ENCODE measurements at places on chromosomes 1 and 21. TPM values are rescaled to one million over a fixed set of nuclear protein-coding genes. Genes with fewer than 3 reads are reported as not detected.

DNA sequence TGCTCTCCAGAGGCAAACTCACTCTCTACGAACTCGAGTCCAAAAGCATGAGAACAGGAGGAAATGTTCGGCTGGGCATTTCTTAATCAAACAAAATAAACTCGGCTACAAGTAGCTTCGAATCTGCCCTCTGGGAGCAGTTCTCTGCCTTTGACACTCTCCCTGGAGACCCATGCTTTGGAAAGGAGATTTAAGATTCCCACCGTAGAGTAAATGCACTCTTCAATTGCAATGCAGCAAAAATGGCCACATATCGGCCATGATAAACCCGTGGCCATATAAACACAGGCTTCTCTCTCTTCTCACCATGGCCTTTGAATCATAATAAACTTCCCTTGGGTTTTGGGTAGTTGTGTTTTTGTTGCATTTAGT, 215.4 kb downstream of the TOMM20 start:
- DNase-seq = no peak

DNA sequence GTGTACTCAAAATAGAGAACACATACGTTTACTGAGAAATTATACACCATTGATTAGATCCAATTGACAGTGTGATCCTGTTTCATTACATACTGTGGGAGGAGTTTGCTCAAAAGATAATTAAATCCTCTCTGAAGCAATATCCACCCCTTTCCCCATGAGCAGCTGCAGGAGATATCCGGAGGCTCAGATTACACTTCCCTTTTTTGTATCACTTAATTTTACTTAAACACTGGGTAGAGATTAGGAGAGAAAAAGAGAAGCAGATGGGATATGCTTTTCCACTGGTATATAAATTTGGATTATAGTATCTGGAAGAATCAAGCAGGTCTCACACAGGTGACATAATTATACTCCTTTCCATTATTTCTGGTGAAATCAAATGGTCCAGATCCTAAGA, 333.3 kb upstream of the ZRANB2 start:
- peak; percentile 11 for DNase-seq

GRCh38 chr1:177464686-177465085, 293.9 kb downstream of the BRINP2 start:
- DNase-seq = no peak

GRCh38 chr21:17688912-17689874, 76.5 kb upstream of the BTG3 start:
- no peak for DNase-seq

DNA sequence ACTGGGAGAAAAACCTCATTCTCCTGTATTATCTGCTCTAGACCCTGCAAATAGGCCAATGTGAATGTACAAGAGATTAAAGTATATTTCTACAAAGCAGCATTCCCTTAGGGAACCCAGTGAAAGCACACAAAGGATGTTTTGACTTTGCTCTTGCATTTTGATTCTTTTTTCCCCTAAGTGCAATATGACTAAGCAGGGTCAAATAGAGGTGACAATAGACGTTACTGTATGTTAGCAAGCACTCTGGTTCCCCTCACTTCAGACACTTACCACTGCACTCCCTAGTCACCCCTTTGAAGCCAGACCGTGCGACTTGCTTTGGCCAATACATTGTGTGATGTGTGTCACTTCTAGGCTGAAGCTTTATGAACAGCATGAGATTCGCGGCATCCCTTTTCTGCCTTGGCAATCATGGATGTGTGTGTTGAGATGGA, 209.7 kb downstream of the RHOU start:
- DNase-seq = peak; percentile 20

- DNase-seq = no peak
Measured at GRCh38 chr1:91952187-91952586, 3.0 kb downstream of the BRDT start.

GRCh38 chr1:12567288-12567819, 50.7 kb downstream of the DHRS3 start:
- no peak for DNase-seq

The SYCP1 gene
- total RNA-seq = not detected

The OR2L5 gene
- total RNA-seq = not detected

GRCh38 chr1:3671371-3672180, 19.3 kb downstream of the TP73 start:
- no peak for DNase-seq

DNA sequence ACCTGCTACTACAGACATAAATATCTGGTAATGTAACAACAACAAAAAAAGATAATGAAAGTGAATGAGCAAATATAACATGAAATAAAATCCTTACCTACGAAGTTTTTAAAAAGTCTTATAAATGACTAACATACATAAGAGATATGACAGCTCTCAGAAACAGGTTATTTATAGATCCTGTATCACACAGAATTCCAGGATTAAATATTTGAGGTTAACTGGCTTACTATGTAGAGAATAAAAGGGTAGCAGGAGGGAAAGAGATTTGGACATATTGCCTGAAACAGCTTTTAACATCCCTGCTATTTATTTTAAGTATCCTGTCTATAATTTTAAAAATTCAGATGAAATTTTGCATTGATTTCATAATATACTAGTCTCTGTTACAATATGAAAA, 16.3 kb downstream of the MYSM1 start:
- DNase-seq = no peak

DNA sequence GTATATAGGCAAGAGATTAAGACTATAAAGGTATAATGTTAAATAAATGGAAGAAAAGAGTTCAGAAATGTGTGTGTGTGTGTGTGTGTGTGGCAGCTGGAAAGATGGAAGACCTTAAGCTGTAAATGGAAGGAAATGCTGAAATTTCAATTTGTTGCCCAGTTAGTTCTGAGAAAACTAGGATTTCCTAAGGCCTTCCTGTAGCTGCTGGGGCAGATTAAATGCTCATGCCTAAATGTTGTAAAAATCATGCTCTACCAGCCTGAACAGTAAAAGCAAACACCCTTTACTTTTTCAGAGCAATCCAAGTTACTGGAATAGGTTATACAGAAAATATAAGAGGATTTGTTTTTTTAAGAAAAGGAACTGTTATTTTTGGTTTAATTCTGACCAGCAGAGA, 8.3 kb downstream of the ADCY10 start:
- no peak for DNase-seq

GRCh38 chr1:98389809-98390208, 271.7 kb upstream of the SNX7 start:
- DNase-seq = no peak

DNA sequence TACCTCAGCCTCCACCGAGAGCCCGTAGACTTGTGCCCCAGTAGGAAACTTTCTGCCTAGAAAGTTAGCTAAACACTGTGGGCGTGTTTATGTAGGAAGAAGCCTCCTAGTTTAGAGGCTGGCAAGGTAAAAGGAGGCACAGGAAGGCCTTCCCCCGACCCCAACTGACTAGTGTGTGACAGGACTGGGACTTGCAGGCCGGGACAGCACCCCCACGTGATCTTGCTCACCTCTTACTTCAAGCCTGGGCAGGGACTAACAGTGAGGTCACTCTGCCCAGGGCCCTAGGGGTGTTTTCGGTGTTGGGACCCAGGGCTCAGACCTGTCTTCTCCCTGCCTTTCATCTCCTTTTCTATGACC, 392 bp upstream of the TAGLN2 start:
- DNase-seq = no peak

GRCh38 chr1:178723546-178723945, 1.5 kb upstream of the RALGPS2 start:
- no peak for DNase-seq

The LRRC71 gene
- total RNA-seq = 0.20 TPM

DNA sequence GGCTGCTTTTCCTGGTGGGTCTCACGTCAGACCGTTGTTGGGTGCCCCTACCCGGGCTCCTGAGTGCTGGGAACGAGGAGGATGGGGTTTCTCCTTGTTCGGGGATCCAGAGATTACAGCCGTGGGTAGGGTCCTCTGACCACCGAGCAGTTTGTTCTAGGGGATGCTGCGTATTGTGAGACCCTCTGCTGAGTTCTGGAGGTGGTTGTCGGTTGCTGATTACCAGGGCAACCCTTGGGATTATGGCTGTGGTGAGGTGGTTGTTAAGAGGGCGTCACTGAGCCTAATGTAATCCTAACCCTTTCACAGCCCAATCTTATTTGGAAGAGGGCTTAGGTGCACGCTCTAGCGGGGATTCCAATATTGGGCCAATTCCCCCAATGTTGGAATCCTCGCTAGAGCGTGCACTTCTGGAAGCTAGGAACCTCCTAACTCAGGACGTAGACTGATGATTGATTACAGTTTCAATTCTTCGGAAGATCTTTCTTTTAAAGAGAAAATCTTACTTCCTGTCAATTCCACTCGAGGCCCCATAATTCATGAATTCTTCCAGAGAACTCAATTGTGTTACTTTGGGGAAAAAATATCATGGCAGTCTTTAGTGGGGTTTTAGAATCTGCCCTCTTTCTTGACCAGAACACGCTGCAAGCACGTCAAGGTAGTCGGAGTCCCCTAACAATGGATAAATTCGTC, 483 bp downstream of the TCEANC2 start:
- no peak for DNase-seq

The PRPF38A gene
- total RNA-seq = 17.8 TPM

DNA sequence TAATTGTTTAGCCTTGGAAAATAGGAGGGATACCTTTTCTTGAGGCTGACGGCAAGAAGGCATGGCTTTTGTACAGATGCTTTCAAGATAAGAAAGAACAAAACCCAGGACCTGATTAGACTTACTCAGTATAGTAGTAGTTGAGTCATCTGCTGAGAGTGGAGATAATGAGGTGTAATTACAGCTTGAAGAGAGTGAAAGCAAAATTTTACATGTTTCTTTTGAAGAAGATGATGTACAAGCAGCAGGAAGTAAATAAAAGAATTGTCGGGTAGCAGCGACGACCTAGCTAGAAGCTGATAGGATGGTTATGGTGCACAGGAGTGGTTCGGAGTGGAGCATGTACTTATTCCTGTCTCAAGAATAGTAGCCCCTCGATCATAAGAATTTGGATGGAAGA, 6.6 kb downstream of the ANGPTL1 start:
- no peak for DNase-seq

The TP73 gene
- total RNA-seq = 2.1 TPM

The PLA2G2A gene
- 4.8 TPM for total RNA-seq

- no peak for DNase-seq
Measured at GRCh38 chr1:110667776-110668175, 7.0 kb downstream of the KCNA3 start.

- no peak for DNase-seq
Measured at GRCh38 chr1:169565335-169566271, 20.7 kb downstream of the F5 start.

- DNase-seq = peak; percentile 42
Measured at GRCh38 chr1:117586747-117587498, 18.9 kb upstream of the TENT5C start.

DNA sequence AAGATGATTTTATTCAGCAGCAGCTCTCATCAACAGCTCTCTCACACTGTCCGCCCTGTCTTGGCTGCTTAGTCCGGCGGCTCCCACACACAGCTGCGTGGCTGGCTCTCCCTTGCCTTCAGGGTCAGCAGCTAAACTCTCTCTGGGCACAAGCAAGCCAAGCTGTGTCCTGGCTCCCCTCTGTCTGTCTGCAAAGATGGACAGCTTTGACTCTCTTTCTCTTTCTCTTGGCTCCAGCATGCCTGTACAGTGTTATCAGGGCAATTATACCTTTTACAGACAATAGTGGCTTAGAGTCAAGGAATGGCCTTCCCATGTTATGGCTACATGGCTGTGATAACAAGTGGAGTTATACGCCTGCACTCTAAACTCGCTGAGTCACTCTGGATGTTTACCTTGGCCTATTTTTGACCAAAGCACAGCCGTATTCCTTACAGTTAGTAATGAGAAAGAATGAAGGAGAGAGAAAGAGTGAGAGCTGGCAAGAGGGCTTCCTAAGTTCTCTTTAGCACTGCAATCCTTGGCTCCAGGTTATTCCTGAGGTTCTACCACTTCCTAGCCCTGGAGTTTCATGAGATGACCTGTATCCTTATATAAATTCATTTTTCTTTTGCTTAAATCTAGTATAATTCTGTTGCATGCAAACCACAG, 59.9 kb upstream of the ZSWIM5 start:
- DNase-seq = no peak

DNA sequence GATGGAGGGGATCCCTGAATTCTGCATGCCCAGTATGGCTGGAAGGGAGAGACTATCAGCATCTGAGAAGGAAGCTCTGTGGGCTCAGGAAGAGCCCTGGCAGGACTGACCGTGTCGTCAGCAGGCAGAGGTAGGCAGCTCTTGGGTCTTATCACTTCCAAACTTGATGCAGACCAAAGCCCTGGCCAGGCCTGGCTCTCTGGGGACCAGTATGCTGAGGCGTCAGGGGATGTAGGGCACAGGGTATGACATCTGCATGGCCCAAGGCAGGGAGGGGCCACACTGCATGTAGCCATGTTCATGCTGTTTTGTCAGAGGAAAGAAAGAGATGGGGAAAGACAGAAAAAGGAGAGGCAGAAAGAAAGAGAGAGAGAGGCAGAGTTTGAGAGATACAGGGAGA, 6.3 kb downstream of the FGR start:
- no peak for DNase-seq

The S100A1 gene
- total RNA-seq = 5.6 TPM

DNA sequence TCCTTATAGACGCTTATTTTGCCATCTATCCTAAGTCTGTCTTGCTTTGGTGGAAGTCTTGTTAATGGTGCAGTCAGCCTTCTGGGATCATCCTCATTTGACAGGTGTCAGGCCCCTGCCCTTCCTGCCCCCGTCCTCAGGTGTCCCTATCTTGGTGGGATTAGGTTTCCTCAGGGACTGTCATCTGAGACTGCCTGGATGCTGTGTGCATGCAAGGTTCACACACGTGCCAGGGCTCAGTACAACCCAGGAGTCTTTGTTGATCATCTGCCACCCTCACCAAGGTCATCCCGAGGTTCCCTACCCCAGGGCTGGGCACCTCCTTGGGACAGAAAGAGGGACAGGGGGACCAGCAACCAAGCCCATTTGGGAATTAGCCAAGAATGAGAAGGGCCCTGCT, 18.0 kb downstream of the PADI2 start:
- no peak for DNase-seq

GRCh38 chr1:28845786-28846543, 34.0 kb downstream of the OPRD1 start:
- DNase-seq = no peak

GRCh38 chr1:95023399-95024043, 49.2 kb downstream of the ALG14 start:
- peak; percentile 13 for DNase-seq

The B3GALT2 gene
- total RNA-seq = 3.3 TPM

- no peak for DNase-seq
Measured at GRCh38 chr1:151313501-151313900, 13.7 kb downstream of the PI4KB start.

The CHAF1B gene
- 1.6 TPM for total RNA-seq

GRCh38 chr1:221435504-221435904, 306.4 kb downstream of the DUSP10 start:
- DNase-seq = no peak
